ENCODE measurements at places on chromosomes 11 and 22.

DNA sequence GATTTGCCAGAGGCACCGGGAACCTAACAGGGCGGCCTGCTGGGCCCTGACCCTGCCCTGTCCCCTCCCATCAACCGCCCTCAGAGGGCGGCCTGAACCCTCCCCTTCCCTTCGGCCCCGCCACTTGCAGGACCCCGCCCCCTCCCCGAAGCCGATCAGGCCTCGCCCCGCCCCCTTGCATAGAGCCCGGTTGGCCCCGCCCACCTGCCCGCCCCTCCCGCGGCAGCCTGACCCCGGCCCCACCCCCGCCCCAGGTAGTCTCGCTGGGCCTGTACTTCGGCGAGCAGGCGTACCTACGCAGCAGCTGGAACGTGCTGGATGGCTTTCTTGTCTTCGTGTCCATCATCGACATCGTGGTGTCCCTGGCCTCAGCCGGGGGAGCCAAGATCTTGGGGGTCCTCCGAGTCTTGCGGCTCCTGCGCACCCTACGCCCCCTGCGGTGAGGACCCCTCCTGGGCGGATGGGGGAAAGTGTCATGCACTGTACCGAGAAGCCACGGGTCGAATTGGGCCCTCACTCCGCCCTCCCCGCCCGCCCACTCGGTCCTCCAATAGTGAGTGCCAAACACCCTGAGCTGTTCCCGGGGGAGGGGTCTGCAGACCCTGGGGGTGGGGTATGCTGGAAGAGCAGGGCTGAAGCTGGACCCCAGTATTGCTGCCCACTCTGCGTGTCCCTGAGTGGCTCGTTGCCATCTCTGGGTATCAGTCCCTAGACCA lies 94.1 kb downstream of the CACNA1I start:
- DNase-seq, result no peak

GRCh38 chr11:11039208-11039965 lies 181.5 kb upstream of the ZBED5 start:
- DNase-seq, result no peak

DNA sequence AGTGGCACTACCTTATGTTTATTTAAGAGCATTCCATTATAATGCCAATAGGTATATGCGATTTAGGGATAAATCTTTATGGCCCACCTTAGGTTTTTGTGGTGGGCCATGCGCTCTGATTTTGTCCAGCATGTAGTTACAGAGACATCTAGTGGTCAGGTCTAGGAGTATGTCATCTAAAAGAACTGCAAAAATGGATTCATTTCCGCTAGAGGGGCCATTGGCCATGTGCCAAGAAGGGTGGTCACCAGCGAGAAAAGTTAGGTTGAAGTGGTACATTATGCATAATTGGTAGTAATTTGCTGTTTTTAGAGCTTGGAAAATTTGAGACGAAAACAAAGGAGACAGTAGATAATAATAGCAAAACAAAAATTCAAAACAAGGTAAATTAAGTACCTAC lies 27.7 kb downstream of the LRRC4C start:
- DNase-seq, result no peak

DNA sequence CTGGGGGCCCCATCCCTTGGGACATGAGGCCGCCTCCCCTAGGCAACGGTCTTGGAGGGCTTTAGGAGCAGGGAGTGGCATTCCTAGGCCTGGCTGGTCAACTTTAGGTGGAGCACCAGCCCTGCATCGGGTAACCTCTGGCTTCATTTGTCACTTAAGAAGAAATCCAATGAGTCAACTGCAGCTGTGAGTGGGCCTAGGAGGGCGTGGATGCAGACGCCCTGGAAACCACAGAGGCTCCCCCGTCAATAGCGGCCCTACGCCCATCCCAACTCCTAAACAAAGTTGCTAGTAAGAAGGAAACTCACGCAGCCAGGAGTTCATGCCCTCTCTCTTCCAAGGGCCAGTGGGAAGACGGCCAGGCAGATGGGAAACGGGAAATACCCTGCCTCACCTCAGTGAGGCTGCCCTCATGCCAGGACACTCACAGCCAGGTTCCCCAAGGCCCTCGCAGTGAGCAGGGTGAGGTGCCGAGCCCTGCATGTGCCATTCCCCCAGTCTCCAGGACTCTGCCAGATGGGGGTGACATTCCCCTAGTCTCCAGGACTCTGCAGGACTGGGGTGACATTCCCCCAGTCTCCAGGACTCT lies 20.8 kb downstream of the BID start:
- no peak for DNase-seq

GRCh38 chr11:1567052-1567720 lies 4.9 kb downstream of the DUSP8 start:
- no peak for DNase-seq

DNA sequence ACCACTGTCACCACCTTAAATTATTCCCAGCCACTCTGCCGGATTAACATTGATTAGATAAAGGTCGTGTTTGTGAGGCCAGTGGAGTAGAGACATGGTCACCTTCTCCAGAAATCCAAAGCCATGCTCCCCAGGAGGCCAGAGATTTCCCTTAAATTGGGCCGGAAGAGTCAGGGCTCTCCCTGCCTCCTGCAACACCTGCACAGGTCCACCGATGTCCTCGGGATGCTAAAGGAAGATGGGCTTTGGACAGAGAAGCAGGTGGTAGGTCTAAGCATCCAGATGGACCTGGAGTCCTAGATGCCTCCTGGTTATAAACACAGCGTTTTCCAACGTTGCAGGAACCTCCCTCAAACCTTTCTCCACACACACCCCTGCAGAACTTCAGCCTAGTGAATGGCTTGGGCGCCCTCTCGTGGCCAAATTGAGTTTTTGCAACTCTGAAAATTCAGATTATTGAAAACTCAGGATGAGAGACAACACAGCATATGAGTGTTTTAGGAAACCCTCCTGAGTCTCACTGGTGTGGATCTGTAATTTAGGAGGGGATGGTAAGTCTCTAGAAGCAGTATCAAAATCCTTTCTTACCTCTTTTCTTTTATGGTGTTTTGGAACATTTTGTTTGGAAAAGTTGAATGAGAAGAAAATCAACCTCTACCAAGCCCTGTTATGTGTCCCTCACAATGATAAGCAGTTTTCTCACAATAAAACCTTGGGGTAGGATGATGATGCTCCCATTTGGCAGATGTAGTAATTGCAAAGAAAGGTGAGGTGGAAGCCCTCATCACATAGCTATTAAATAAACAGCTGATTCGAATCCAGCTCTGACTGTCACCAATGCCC lies 109.6 kb downstream of the RRAS2 start:
- DNase-seq, result no peak

DNA sequence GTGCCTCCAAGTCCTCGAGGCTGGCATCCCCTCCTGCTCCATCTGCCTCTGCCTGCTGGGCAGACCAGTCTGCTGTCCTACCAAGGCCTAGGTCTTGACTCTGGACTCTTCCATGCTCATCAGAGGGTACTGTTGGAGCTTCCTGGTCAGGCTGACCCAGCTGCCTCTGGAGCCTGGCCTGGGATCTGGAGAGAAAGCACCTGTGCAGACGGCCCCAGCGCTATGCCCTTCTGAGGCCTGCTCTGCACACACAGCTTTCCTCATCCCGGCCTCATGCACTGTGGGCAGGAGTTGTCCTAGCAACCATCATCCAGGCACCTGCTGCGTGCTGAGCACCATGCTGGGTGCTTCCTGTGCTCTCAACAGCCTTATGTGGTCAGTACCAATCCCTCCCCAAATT lies 70.8 kb downstream of the CDKN1C start:
- DNase-seq, result no peak

DNA sequence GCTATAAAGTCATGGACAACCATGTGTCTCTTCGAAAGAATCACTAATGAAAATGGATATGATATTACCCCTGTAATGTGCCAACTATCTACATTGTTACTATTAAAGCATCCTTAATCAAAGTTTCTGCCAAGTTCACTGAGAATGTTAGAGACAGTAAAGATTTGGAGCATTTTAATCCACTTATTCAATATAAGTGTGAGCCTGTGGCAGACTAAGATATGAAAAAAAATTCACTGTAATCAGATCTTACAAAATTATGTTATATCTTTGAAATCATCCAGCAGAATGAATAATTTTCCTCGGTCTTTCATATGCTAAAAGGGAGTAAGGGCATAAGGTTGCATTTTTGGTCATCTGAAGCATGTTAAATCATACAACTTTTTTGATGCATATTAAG lies 49.9 kb downstream of the MAML2 start:
- no peak for DNase-seq

- no peak for DNase-seq
These were observed 10.4 kb downstream of the MMP27 start for GRCh38 chr11:102695201-102695600.

- no peak for DNase-seq
These were observed 1.9 kb downstream of the RCOR2 start for GRCh38 chr11:63914896-63915691.

DNA sequence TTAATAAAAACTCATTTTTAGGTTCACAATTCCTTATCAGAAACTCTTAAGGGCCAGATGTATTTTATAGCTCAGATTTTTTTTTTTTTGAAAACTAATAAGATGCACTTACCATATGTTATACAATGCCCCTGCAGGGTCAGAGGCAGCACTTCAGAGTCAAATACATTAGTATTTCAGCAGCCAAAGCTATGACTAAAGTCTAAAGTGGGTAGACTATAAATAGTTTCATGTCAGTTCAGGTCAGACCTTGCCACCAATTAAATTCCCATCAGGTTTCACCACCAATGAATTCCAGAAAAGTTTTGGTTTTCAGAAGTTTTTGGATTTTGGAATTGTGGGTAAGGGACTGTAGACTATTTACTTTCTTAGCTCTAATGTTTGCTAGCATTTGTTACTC lies 75.9 kb downstream of the FAM83F start:
- DNase-seq, result no peak

GRCh38 chr11:69539416-69540117 lies 58.1 kb downstream of the LINC01488 start:
- no peak for DNase-seq

DNA sequence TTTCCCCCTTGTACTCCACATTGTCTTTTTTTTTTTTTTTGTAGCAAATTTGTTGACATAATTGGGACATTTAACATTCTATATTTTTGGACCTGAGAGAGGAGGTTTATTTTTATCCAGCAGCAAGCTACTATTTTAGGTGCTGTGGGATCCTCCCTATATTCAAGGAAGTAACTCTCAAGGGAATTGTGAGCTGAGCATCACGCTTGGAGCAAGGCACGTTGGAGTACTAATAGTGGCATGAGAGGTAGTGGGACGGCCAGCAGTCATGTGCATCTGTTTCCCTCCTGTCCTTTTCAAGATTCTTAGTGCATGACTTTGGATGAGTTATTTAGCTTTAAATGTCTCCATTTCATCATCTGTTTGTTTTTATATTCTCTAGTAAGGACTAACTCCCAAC lies 52.3 kb downstream of the EXT2 start:
- no peak for DNase-seq

GRCh38 chr11:11426226-11426952 lies 73.3 kb upstream of the CSNK2A3 start:
- no peak for DNase-seq

GRCh38 chr11:15213471-15214231 lies 98.9 kb downstream of the INSC start:
- DNase-seq, result no peak

DNA sequence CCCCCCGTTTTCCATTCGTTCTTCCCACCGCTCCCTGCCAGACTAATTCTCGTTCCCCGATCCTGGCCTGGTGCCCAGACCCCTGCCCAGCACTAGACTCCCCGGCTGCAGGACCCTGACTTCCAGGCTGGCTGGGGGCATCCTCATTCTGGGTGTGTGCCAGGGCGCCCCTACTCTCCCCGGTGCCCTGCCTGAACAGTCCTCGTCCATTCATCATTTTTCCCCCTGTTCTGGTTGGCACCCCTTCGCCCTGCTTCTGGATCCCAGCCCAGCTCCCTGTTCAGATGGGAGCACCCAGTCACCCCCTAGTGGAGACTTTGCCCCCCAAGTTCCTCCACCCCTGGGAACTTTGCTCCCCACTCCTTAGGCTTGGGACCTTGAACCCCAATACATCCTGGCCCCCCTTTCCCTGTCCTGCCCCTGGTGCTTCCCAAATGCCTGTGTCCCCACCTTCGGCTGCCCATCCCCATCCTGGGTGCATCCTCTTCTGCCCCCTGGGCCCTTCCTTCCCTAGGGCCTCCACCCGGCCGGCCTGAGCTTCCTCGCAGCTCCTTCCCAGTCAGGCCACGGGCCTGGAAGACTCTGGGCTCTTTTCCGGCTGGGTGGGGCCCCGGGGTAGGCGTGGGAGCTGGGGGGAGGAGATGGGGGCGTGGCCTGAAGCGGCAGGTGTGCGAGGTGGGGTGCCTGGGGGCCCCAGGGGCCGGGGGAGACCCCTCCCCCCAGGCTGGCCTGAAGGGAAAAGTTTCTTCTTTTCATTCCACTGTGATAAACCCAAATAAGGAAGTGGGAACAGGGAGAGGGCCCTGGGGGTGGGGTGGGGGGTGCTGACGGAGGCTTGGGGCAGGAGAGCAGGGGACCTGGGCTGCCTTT lies 908 bp downstream of the PLCB3 start:
- DNase-seq, result no peak

DNA sequence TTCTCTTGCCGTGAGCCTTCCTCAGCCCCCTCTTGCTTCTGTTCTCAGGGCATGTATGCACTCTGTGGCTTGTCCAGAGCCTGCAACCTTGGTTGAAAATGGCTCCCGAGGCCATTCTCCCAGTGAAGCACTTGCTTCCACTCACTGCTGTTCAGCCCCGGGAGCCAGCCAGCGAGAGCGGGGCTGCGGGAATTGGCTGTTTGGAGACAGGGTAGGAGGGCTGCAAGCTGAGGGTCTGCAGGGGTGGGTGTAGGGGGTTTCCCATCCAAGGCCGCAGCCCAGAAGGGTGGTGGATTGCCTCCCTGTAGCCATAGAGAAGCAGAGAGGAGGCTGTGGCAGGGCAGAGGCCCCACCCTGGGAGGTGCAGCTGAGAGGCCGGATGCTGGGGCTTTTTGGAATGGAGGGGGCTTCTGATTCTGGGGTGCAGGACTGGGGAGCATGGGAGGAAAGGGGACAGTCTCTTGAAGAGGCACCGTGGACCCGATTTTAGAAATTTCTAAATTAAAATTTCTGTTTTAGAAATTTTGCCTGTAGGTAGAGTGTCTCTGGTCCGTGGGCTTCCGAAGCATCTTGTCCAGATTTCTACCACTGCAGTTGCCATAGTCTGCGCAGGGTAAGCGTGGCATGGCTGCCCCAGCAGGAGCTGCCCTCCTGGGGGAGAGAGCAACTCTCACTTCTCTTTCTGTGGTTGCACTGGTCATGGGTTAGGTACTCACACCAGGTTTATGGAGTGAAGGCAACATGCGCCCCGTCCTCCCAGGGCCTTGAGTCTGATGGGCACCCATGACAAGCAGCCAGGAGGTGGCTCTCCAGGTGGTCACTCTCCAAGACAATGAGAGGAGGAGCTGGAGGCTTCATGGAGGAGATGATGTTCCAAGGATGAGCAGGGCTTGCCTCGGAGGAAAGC lies 100.2 kb downstream of the TBC1D22A start:
- DNase-seq, result no peak

All from esophagus squamous epithelium (tissue), 5 donors.